Stimulated activated CD4-positive, alpha-beta T cell treated with anti-CD3 and anti-CD28 coated beads, Interleukin-2, amount 100 ng/mL, for 4 hours (primary cell): ENCODE measurements at places on chromosomes 6 and 20.
A peak's percentile ranks its signal among the peaks of the same experiment; 100 is the strongest.

DNA sequence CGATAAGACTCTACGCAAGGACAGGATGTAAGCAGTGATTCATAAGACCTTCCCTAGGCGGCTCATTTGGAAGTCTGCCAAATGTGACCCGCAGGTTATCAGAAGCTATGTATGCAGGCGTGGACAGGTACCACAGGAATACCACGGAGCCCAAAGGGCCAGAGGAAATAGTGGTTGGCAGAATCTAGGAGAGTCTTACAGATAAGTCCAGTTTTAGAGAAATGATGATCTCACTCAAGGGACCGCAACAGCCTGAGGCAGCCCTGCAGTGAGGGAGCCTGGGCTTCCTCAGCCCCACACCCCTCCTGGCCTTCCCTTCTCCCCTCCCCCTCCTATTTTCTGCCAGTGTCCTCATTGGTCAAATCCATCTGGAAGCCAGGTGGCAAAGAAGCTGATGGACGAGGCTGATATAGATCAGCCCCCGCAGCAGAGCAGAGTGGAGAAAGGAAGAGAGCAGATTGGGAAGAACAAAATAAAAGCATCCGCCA is 110.6 kb downstream of the FNDC1 start:
- DNase-seq, result no peak

- DNase-seq, result no peak
These were observed 142.9 kb downstream of the TFAP2B start for GRCh38 chr6:50961611-50962010.

DNA sequence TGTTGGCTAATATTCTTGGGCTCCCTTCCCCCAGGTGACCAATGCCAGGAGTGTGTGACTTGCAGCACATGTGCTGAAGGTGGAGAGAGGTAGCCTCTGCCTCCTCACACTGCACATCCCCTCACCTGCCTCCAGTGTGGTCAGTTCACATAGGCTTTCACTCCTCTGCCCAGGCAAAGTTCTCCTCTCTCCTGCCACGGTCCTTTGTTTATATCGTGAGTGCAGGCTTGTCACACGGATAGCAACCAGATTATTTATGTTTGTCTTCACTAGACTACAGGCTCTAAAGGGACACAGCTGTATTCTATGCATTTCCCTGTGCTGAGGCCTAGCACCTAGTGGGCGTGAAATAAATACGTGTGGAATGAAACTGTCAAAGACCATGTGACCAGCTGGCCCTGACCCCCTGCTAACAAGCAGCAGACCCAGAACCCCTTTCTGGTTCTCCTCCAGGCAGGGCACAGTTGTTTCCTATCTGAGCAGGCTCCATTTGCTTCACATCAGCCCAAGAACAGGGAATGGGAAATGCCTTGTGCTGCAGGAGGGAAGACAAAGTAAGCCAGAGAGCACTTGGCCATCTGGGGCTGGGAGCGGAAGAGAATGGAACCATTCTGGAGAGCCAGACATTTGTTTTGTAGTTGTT is 42.3 kb downstream of the UNC5CL start:
- DNase-seq, result no peak

DNA sequence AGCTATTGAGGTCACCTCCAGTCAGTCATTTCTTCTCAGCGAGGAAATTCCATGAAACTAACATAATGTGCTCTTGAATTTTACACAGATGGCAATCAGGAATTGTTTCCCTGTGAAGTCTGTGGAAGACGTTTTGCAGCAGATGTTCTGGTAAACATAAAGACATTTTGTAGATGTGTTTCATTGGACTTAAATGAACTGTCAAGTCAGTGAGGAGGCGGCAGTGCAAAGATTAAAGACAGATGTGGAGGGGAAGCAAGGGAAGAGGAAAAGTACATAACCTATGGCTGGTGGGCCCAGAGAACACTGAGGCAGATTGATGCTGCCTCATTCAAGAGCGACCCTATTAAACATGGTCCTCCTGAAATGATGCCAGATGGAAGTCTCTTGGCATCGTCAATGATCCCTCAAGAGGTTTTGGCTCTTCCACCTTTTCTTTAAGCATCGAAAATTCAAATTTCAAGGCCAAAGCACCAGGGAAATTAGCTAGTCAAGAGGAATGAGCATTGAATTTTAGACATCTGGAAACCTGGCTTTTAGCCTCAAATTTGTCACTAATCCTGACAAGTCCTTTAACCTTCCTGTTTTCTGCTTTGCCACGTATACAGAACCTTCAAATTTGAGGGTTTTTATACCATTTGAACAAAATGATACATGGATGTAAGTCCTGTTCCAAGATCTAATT is 20.1 kb downstream of the ZC2HC1B start:
- no peak for DNase-seq

GRCh38 chr6:46989398-46989797 is 52.7 kb downstream of the ADGRF1 start:
- no peak for DNase-seq

- DNase-seq, result no peak
These were observed 8.7 kb downstream of the ANKS1A start for GRCh38 chr6:34897716-34898115.

DNA sequence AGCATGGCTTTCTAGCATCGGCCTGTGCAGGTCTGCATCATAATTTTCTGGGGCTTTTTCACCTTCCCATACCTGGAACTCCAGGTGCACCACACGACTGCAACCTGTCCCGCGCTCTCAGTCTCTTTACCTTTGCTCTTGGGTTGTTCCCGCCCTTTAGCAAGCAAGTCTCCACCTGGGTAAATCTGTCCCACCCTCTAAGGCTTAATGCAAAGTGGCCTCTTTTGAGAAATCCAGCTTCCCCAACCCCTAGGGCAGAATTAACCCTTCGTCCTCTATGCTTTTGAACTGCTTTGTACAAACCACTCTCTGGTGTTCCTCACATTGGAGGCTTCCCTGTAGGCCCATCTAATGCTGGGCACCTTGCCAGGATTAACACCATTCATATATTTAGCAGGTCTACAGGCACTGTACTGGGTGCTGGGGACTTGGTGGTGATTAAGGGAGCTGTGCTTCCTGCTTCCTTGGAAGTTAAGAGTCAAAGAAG is 2.8 kb downstream of the ITPR3 start:
- no peak for DNase-seq

DNA sequence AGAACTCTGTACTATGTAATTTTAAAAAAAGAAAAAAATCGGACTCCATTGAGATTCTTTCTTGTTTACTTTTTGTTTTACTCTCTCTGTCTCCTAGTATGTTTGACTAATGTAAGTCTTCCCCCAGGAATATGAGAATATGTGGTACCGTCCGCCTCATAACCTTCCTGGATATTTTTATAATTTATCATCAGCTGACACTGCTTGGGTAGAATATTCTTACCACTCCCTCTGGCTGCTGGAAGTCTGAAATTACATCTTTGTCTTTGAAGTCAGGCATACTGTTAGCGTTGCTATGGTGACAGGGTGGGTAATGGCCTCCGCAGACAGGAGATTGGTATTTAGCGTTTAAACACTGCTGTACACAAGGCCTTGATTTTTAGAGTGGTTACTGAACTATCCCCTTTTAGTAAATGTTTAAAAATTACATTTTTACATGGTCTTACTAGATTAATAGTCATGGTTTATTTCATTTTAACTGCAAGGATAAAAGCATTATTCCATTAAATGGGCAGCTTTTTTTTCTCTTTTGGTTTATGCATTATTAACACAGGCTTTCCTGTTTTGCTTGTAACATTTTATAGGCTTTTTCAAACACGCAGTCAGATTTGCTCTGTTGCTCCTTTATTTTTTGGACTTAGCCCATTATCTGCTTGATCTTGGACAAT is 176.4 kb downstream of the ARID1B start:
- peak; percentile 10 for DNase-seq

DNA sequence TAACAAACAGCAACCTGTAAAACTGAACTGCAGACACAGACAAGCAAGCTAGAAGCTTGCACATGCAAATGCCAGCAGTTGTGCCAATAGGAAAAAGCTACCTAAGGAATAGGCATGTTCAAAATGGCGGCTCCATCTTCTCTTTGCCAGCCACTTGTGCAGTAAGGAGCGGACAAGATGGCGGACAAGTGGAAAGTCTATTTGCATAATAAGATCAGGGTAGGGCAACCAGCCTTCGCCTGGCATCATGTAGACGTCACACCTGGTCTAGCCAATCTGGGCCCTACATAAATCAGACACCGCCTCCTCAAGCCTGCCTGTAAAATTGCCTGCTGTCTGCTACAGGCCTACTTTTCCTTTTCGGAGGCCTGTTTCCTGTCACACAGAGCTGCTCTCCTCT is 18.0 kb downstream of the C6orf52 start:
- DNase-seq, result no peak

DNA sequence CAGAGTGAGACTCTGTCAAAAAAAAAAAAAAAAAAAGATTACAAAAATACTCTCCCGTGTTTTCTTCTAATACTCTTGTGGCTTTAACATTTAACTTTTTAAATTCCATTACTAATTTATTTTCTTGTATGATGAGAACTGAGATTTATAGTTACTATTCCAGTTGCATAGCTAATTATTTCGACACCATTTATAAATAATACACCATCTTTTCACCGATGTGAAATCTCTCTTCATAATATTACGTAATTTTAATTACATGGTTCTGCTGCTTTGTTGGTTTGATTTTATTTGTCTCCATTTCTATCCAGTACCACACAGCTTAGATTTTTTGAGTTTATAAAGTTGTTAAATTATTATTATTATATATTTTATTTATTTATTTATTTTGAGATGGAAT is 42.0 kb upstream of the TMEM217 start:
- DNase-seq, result no peak

DNA sequence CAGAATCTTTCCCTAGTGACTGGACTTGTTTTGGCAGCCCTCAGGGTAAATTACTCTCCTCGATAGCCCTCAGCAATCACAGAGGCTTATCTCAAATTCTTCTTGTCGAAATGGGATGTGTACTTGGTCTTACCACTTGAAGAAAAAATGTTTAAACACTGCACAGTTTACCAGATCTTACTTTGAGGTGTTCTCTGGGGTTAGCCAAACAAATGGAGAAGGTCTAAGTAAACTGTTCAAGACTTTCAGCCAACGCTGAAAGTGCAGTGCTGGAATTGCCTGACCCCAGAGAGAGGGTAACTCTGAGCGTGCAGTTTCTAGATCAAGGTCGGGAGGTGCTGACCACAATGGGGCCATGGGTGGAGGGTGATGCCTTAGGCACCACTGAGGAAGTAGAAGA is 39.2 kb downstream of the MYLIP start:
- no peak for DNase-seq

GRCh38 chr6:157089851-157090250 is 233.5 kb downstream of the TMEM242 start:
- DNase-seq, result no peak

DNA sequence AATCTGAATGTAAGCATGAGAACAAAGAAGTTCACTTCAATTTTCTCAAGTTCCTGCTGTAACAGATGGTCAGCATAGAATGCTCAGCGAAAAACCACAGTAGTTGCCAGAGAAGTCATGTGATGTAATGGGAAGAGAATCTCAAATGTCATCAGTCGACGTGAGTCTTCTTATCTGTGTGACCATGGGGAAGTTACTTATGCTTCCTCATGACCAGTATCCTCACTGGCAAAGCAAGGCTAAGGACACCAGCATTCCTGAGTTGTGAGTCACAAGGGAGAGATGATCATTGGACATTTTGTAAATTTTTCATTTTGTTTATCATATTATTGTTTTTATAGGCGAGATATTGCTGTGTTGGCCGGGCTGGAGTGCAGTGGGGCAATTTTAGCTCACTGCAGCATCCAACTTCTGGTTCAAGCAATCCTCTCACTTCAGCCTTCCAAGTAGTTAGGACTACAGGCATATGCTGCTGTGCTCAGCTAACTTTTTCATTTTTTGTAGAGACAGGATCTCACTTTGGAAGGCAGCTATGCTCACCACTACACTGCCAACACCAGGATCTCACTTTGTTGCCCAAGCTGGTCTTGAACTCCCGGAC is 21.9 kb downstream of the SGK1 start:
- no peak for DNase-seq

DNA sequence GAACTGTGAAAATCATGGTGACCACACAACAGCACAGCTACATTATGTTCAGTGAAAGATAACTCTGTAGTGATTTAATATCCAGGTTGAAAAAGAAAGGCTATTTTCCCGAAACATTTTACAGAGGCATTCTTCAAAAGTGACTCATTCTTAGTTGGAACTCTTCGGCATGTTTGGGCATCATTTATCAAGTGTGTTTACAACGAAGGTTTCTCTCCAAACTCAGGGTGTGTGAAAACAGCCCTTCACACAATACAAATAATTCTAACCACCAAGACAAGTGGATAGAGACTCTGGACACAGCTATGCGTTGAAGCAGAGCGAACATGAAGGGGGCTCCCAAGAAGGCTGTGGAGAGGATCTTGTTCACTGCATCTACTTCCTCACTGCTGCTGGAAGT is 57.6 kb downstream of the CBLN4 start:
- DNase-seq, result no peak

GRCh38 chr6:150069706-150070105 is 785 bp upstream of the ULBP3 start:
- no peak for DNase-seq

GRCh38 chr6:63785006-63785405 is 149.4 kb downstream of the PHF3 start:
- DNase-seq, result no peak

DNA sequence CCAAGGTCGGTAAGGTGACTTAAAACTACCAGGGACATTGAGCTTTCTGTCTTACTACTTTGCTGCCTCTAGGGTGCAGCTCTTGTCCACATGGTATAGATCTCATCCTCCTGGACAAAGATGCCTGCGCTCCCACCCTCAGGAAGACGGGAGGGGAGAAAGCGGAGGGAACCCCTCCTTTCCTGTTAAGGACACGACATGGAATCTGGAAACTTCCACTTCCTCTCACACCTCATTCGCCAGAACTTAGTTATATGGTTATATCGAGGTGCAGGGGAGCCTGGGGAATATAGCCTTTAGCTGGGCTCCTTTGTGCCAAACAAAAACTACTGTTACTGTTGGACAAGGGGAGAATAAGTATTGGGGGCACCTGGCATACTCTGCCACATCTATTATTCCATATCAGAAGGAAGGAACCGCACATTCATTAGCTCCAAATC is 224.3 kb upstream of the TSHZ2 start:
- DNase-seq, result no peak

DNA sequence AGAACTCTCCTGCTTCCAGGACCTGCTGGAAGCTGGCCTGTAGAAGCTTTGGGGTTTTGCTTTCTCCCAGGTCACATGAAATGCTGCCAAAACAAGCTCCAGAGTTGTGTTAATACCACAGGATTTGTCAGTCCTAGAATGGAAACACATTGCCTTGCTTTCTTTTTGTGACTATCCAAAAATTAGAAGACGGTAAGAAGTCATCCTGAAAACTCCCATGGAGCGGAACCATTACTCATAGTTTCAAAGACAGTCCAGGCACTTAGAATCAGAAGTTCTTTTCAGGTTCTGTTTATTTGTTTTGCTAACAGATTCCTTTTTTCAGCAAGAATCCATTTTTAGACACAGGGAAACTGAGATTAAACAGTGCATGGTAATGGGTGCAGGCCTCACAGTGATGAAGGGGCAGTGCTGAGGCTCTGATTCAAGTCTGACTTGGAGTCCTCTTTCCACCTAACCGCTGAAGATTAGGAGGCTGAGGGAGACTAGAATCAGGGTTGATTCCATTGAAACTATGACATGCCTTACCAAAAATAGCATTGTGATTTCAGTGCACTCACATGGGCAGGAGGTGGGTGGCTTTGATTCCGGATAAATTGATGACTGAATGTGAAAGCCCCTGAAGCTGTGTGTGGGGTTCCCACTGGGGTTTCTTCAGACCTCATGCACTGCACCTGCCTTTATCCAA is 72.2 kb upstream of the NAA20 start:
- DNase-seq, result no peak

GRCh38 chr20:5141615-5142014 is 14.8 kb downstream of the CDS2 start:
- no peak for DNase-seq

- no peak for DNase-seq
These were observed 92.9 kb downstream of the TFAP2C start for GRCh38 chr20:56722042-56722441.
